ENCODE measurements at places on chromosomes 3 and 15. TPM values are rescaled to one million over a fixed set of nuclear protein-coding genes. Genes with fewer than 3 reads are reported as not detected.

GRCh38 chr3:52135332-52135731 is 18.9 kb downstream of the POC1A start:
- no peak for DNase-seq

DNA sequence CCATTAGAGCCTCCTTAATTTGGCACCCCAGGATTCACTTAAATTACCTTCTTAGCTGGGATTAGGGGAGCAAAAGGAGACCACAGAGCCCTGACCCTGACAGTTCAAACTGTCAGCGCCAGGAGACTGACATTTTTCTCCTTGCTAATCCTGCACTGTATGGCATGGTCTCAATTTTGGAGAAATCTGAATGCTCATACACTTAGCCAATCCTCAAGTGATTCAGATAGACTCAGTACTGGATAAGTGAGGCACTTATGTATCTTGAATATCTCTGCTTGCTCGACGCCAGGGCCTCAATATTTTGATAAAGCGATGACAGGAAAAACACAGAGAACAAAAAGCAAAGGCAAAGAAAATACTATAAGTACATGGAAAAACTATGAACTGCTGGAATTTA is 375.9 kb upstream of the WNT5A start:
- no peak for DNase-seq

ZFYVE19 gene
- 29.4 TPM for total RNA-seq

GRCh38 chr3:185646382-185647133 is 60.5 kb downstream of the SENP2 start:
- DNase-seq, result peak; percentile 64

DNA sequence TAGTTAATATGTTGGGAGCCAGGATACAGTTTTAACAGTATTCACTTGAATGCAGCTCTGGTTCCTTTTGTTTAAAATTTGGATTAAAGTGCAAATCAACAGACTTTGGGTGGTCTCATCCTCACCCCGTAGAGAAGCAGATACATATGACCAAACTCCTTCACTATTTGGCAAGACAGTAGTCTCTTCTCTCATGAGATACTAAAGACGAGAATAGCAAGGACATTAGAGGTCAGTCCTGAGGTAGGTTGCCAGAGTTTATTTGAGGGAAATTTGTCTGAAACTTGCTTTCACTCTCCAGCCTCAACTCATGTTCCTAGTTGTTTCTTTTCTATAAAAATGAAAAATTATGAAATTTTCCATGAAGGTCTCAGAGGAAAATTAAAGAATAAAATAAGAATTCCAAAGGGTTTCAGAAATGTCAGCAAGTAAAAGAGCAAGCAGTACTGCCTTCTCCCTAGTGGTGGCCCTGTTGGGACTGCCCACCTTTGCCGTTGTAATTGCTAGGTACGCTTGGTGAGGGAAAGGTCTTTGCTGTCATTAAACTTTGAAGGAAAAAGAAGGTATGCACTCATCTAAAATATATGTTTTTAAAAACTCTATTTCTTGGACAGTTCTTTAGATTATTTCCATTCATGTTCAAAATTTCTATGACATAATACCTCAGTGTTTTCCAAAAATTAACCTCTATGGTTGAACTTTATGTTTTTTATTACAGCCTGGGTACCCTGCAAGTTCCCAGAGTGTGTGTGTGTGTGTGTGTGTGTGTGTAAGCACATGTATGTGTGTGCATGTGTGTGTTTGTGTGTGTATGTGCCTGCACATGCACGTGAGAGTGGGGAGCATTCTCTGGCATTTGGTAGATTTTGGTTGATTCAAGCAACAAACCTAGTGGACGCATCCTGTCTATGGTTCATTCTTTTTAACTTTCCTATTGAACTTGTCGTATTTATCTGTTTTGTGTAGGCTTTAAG is 111.4 kb downstream of the CMSS1 start:
- no peak for DNase-seq

FAM81A gene
- total RNA-seq, result 3.8 TPM

DNA sequence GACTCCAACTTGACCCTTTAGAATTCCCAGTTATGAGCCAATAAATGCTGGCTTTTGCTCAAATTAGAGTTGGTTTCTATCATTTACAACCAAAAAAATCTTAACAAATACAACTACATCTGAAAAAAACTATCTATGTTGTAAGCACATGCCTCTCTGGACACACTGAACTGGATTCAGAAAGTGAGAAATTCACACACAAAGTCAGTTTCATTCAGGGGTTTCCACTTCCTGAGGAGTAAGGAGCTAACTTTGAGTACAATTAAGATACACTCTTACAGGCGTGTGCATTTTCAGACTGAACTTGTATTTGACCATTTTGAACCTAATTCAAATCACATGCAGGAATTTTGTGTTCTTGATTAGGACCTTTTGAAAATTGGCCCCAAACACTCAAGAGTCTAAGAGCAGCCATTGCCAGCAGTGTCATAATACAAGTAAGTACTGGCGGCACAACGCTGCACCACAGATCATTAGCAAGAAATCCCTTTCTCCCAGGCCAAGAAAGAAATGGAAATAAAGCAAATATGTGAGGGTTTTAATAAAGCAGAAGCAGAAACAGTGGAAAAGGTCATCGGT is 31.2 kb downstream of the LINS1 start:
- no peak for DNase-seq

GRCh38 chr15:61685534-61685933 is 374.7 kb downstream of the VPS13C start:
- no peak for DNase-seq

GRCh38 chr3:135454890-135455289 is 510.6 kb upstream of the PPP2R3A start:
- DNase-seq, result no peak

GRCh38 chr15:87619161-87619960 is 637.2 kb downstream of the NTRK3 start:
- no peak for DNase-seq

PXK gene
- 109 TPM for total RNA-seq

GRCh38 chr3:157130467-157131251 is 29.3 kb downstream of the CCNL1 start:
- DNase-seq, result peak; percentile 42

DNA sequence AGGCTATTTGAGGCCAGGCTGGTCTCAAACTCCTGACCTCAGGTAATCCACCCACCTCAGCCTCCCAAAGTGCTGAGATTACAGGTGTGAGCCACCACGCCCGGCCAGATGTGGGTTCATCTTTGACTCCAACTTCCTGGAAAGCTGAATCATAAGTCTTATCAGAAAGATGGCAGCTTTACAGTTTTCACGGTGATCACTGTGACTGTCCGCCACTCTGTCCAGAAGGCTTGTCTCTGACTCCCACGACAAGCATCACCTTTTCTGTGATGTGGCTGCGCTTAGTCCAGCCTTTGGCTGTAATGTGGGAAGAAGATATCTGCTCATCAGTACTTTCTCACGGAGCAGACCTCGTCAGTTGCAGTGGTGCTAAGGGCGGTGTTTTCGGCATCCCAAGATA is 527.7 kb downstream of the GABRG3 start:
- no peak for DNase-seq

ADCY5 gene
- not detected for total RNA-seq

DNA sequence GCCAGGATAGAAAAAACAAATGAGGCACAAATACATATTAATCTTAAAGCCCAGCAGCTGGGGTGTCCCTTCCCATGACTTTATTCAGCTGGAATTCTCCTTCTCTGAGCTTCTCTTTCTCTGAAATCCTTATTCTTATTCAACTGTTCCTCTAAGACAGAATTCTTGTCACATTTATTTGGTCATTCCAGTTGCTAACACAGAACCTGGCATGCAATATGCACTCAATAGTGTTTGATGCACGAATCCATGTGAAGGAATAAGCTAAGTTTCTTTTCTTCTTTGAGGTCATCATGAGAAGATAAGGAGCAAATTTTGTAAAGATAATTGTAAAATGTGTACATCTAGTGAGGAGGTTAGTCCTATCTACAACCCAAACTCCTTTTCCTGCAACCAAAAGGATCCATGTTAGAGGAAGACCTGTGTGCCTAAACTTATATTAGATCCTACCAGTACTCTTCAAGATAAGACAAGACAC is 154.2 kb upstream of the KCNMB2 start:
- no peak for DNase-seq

B3GALNT1 gene
- 9.8 TPM for total RNA-seq

DNA sequence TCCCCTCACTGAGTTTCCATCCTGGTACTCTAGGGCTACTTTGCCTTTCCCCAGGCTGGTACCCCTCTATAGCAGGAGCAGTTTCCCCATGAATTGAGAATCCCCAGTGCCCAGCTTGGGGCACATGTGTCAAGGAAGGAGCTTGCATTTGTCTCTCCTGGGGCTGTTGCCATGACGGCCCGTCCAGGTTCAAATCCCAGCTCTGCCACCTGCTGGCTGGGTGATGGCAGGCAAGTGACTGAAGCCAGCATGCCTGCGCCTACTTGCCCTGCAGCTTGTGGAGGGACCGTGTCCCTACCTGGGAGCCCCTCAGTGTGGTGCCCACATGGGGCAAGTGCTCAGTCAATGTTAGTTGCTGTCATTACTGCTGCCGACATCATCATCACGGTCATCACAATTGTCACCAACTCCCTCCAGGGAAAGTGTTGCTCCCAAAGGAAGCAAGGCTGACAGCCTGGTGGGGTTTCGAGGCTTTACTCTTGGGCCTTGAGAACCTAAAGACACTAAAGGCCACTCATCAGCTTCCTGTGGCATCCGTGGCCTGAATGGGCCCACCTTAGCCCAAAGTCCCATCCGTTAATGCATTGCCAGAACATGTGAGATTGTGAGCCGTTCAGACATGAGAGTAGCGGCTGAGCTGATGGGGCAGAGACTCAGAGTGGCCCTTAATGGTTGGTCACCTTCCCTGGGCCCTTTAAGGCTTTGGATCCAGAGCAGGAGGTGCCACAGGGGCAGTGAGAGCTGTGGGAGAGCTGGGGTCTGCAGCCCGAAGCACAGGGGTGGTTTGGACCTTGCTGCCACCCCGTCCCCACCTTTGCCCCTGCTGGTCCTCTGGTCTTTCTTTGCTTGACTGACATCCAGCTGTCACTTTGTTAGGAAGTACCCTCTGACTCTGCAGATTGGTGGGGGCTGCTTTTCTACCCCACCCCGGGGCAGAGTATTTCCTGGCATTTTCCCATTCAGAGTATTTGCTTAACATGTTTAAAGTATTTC is 144.4 kb downstream of the DNAJB8 start:
- no peak for DNase-seq

LRTM1 gene
- not detected for total RNA-seq

C3orf20 gene
- total RNA-seq, result 0.34 TPM

TM6SF1 gene
- total RNA-seq, result 1.6 TPM

ANKRD34C gene
- total RNA-seq, result not detected

METTL6 gene
- total RNA-seq, result 23.9 TPM

DNA sequence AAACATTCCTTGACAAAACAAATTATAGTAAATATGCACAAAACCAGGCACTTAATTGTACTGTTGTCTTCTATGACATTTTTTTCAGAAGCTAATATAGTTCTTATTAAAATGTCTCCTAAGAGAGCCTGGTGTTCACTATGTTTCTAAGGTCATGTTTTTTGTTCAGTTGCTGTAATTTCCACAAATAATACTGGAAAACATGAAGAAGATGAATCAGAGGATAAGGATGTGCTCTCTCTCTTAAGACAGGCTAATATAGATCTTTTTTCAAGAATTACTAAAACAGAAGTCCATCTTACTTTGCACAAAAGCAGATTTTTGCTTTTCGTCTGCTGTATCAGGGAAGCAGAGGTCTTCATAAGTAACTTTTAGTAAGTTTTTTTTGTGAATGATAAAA is 823.0 kb upstream of the NECTIN3 start:
- DNase-seq, result no peak

DNA sequence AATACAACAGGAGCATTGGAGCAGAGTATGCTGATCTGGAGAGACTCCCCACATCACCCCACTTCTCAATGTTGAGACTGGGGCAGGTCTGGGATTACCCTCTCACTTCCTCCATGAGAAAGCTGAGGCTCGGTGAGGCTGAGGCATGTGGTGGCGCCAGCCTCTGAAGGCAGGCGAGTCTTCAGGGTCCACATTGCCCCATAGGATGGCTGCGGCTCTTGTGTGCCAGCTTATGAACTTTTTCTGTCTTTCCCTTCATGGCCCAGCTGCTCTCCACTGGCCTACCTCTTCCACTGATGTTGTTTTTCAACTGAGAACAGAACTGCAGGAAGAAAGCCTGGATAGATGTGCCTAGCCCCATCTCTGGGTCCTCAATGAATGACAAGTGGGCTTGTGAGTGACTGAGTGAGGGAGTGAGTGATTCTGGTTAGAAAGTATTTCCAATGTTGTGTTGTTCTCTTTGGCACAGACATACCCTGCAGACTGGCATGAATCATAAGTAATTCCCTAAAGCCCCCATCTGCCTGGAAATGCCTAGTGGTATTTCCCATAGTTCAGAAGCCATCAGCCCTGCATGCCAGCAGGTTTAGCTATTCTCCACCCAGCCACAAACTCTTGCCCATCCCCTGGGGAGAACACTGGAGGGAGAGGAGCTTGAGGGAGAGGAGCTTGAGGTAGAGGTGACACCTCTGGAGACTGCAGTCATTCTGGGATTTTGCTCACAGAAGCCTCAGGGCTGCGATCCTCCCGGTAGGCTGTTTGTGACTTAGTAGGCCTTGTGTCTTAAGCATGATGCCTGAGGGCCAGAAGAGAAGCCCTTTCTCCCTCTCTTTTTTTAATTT is 56.9 kb downstream of the AMOTL2 start:
- no peak for DNase-seq

RASGRP1 gene
- total RNA-seq, result 24.7 TPM

DNA sequence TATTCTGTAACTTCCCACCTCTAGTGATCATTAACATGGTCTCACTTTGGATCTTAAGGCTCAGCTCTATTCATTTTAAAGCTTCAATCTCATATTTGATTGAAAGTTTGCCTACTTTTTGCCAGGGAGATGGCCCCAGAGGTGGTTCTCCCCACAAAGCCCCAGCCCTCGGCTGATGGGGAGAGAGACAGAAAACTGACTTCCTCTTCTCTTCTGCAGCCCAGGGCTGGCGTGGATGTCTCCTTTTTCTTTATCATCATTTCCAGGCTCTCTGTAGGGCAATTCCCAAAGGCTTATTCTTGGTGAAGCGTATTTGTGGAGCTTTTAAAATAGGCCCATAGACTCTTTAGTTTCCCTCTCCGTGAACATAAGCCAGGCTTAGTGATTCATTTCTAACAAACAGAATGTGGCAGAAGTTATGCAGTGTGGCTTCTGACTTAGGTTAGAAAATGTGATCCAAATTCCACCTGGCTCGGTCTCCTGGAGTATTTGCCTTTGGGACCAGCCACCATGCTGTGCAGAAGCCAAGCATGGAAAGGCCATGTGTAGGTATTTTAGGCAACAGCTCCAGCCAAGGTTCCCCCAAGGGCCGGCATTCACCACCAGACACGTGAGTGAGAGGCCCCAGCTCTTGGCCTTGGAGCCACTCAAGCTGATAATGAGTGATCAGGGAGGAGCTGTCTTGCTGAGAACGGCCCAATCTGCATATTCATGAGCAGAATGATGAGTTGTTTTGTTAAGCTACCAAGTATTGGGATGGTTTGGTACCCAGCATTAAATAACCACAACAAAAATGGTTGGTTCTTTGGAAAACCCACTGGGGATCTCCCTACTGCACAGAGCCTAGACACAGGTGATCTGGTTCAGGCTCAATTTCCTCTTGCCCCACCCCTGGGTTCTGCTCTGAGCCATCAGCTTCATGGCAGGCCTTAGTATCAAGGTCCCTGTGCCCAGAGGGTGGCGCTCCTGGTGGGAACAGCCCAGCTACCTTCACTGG is 353.2 kb upstream of the PROK2 start:
- peak; percentile 33 for DNase-seq

All from B cell (primary cell).